Dorsolateral prefrontal cortex (tissue), 122 donors: ENCODE measurements at places on chromosomes 1 and 21.

GRCh38 chr1:85571828-85572227, 8.7 kb upstream of the CCN1 start:
- DNase-seq = no peak

DNA sequence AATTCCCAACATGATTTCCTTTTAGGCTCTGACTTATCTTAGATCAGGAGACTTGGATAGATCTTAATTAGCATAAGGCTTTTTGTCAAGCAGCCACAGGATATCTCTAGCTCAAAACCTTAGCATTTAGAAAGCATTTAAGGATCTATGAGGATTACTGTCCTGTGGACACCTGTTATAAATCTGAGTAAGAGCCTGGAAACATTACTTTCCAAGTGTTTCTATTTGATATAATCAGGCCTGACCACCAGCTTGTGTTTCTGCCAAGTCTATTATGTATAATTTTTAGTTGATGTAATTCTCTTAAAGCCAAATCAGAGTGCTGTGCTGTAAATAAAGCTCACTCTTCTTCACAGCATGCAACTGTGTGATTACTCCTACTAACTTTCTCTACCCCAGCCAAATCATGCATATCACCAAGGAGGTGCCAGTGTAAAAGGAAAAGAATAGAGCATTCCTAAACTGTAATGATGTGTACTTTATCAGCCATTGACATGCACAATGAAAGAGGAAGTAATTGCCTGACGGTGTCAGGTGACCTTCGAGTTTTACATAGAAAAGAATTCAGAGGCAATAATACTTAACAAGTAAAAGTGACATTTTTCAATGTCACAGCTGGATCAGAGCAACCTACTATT, 309.9 kb upstream of the PRMT6 start:
- no peak for DNase-seq

- DNase-seq = no peak
Observed at GRCh38 chr1:182340233-182341058, 51.1 kb downstream of the GLUL start.

DNA sequence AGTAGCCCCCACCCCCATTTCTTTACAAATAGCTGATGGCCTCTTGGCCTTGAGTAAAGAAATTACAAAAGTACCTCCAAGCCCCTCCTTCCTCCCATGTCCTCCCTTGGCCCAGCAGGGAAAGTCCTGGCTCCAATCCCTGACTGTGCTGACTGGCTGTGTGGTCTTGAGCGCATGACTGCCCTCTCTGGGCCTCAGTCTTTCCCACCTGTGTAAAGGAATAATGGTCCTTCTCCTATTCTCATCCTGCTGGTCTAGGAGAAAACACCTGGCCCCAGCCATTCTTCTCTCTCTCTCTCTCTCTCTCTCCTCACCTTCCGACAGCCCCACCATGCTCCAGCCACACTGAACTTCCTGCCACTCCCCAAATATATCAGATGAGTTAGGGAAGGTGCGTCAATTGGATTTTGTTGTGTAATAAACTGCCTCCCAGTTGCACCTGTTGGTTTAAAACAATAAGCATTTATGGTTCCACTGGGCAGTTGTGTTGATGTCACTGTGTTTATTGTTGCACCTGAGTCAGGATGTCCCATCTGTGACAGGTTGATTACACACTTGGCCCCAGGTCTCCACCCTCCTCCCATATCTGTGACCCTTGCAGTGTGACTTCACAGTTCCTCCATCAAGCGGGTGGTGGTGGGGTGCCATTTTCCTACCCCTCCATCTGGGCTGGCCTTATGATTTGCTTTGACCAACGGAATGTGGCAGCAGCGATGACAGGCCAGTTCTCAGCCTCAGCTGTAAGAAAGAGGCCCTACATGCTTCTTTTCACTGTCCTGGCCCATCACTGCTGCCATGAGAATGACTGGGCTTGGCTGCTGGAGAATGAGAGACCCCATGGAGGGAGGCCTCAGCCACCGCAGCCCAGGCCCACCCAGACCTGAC, 22.3 kb upstream of the LRP8 start:
- DNase-seq = peak; percentile 20

- DNase-seq = no peak
Observed at GRCh38 chr1:112457955-112458354, 50.8 kb upstream of the WNT2B start.

- DNase-seq = no peak
Observed at GRCh38 chr1:175191659-175192058, 917 bp downstream of the KIAA0040 start.

DNA sequence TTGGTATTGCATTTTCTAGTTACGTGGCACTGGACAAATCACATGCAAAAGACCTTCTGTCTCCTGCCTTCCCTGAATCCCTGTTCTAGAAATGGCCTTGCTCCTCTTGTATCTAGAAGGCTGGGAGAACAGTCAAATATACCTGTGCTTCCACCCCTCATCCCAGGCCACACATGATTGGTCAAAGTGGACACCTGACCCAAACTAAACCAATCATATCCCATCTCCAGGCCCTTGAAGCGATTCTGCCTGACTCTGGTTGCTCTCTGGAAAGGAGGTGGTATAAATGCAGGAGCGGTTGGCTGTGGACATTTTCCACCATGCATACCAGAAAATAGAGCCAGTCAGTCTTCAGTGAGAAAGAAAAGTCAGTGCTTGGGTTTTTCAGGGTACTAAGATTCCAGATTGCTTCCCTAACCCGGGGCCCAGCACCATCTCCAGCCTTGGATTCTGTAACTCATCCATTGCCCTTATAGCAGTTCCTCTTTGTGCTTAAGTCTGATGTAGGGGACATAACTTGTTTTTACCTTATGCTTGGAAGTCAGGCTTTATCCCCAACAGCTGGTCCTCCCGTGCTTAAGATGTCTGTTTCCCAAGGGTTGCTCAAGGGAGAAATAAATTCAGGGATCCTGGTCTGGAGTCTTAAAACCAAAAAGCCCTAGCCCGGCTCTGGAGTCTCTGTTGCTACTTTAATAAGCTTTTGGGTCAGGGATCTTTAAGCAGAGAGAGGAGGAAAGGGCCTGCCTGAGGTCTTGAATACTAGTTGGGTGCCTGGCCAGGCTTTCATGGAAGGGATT, 7.7 kb upstream of the PHC2 start:
- DNase-seq = no peak

GRCh38 chr21:17045214-17045853, 467.5 kb upstream of the CXADR start:
- no peak for DNase-seq

DNA sequence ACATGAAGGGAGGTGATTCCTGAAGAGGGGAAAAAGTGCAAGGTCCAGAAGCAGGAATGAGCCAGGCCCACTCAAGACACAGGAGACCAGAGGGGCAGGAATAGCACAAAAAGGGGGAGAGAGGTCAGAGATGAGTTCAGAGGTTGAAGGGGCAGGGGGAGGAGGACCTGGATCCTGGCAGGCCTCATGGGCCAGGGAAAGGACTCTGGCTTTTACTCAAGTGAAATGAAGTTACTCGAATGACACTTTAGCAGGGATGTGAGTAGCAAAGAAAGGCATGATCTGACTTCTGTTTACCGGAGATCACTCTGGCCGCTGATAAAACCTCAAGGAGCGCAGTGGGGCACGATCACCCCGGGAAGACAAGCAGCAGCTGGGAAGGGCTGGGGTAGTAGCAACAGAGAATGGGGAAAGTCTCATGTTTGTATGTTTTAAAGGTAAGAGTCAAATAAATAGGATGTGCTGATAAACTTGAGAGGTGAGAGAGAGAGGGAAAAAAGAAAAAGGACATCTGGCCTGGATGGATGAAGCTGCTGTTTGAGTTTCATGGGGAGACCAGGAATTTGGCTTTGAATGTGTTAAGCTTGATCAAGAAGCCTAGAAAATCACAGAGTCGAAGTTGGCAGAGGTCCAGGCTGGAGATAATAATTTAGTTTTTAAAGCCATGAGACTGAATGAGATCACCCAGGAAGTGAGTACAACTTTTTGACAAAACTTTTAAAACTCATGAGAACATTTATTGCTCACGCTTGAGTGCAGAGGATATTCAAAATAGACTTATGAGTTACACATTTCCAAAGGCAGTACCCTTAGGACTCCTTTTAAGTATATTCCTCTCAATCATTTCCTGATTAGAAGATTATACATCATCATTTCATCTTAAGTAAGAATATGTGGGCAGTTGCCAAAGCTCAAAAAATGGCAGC, 156.0 kb downstream of the RERE start:
- no peak for DNase-seq

- DNase-seq = no peak
Observed at GRCh38 chr1:29415861-29416260, 179.5 kb downstream of the PTPRU start.

DNA sequence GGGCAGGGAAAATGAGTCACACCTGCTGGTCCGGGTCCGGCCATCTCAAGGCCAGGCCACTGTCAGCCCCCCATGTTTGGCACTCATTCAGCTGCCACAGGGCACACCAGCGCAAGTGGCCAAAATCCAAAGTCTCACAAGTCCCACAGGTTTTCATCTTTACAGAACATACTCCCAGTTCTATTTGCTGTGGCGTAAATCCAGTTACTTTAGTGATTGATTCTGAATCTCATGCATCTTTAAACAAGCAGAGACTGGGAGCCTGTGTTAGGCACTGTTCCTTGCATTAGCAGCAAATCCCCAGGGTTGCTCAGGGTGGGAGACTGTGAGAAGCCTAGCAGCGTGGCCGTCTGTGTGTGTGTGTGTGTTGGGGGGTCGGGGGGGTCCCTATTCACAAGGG, 1.1 kb upstream of the SLC2A5 start:
- DNase-seq = no peak

DNA sequence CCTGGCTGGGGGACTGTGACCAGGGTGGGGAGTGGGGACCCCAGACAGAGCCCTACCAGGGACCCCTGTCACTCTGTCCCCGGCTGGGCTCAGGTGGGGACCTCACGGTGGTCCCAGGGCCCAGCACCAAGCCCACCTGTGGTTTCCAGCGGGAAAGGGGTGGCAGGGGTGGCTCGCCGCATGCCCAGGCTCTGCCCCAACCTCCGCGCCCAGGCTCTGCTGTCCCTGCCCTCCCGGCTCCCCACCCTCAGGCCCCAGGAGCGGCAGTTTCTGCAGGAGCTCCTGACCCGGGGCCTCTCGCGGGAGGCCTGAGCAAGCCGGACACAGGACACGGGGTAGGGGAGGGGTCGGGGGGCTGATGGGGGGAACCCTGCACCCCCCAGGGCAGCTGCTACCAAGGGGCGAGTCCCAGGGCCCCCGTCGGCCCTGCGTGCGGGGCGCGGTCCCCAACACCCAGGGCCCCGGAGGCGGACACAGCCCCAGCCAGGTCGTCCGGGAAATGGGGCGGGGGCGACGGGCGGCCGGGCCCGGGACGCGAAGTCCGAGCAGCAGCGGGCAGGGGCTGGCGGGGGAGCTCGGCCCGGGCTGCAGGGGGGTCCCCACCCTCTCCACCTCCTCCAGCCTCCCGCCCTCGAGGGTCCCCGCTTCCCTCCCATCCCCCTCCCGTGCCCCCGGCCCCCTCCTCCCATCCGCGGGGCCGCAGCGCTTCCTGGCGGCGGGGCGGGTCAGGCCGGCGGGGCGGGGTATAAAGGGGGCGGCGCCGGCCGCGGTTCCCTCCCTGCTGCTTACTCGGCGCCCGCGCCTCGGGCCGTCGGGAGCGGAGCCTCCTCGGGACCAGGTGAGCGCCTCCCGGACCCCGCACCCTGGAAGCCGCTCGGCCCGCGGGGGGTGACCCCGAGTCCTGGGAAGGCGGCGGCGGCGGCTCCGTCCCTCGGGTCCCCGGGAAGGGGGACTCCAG, at the start of gene COL6A2:
Gene COL6A2, plus strand, starts transcription at position 777 of the 958 bp plus-strand sequence.
- peak; percentile 17 for DNase-seq

- no peak for DNase-seq
Observed at GRCh38 chr1:87106867-87107266, 192.4 kb downstream of the HS2ST1 start.

DNA sequence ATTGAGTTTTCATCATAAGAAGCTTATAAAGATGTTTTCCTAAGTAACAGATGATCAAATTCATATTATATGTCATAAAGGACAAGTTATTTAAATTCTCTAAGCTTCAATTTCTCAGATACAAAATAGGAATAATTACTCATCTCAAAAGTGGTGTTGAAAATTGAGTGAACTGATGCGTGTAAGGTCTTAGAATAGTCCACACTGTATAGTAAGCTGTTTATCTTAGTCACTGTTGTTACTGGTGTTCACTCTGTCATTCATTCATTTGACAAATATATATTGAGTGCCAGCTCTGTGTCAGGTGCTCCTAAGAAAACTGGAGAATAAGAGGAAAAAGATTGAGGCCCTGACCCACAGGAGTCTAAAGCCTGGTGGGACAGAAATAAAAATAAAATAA, 186.3 kb upstream of the BRINP3 start:
- no peak for DNase-seq

GRCh38 chr1:230868736-230869385, 540 bp upstream of the C1orf198 start:
- DNase-seq = no peak

DNA sequence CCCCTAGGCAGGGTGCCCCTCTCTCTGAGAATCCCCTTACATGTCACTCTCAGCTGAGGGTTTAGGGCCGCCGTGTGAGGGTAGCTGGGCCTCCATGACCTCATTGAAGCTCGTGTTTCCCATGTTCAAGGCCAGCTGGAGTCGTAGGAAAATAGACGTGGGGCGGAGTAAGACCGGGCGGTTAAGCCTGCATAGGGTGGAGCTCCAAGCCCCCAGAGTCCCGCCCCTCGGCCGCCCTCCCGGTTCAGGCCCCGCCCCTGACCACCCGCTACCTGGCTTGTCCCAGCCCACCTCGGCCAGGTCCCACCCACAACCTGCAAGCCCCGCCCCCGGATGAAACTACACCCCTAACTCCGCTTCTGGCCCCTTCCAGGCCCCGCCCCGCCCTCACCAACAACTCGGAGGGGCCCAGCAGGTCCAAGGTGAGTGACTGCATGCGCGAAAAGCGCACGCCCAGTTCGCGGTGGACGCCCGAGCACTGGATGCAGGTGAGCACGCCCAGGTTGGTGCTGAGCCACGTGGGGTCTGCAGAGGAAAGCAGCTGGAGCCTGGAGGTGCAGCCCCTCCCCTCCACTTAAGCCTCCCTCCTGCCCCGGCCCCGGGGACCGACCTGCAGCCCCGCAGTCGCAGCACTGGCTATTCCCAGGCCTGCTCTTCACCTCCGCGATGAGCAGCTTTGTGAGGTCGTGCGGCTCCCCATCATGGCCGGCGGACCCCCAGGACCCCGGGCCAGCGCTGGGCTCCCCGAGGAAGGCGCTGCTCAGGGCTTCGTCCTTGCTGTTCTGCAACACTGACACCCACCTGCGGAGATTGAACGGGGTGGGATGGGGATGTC, 12.2 kb upstream of the TCEA3 start:
- no peak for DNase-seq
